ENCODE measurements at places on chromosomes 1 and 21.

DNA sequence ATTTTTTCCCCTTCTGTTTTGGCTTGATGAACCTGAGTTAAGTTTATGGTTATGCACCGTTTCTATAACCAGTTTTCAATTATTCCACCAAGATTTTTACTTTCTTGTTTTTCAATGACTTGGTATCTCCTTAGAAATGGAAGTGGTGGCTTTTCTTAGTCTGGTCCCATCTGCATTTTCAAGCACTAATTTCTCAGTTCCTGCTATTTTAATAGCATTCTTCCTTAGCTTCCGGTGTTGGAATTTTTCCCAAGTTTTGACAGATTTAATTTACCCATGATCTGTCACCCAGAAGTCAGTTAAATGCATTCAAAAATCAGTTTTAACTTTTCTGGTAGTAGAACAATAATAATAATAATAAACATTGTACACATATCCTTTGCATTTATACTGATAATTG lies 184.6 kb upstream of the OLFM3 start:
- DNase-seq = no peak

DNA sequence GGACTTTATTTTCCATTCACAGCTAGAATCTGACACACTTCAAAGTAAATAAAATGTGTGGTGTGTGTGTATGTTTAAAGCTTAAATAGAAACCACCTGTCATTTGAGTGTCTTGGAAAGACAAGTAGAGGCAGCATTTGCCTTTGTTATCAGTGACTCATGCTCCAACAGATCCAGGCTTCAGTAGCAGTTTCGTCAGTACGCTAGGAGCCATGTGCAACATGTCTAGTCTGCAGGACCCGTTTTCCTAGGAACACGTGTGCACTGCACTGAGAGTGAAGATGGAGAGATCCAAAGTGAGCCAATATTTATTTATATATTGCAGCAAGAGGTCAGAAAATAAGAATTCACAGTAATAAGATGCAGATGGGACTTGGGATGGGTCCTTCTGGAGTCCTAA lies 41.8 kb downstream of the SGIP1 start:
- no peak for DNase-seq

- no peak for DNase-seq
Observed at GRCh38 chr1:76799700-76800099, 67.6 kb upstream of the ST6GALNAC5 start.

- peak; percentile 91 for DNase-seq
Observed at GRCh38 chr1:6486433-6487011, 4.9 kb downstream of the PLEKHG5 start.

DNA sequence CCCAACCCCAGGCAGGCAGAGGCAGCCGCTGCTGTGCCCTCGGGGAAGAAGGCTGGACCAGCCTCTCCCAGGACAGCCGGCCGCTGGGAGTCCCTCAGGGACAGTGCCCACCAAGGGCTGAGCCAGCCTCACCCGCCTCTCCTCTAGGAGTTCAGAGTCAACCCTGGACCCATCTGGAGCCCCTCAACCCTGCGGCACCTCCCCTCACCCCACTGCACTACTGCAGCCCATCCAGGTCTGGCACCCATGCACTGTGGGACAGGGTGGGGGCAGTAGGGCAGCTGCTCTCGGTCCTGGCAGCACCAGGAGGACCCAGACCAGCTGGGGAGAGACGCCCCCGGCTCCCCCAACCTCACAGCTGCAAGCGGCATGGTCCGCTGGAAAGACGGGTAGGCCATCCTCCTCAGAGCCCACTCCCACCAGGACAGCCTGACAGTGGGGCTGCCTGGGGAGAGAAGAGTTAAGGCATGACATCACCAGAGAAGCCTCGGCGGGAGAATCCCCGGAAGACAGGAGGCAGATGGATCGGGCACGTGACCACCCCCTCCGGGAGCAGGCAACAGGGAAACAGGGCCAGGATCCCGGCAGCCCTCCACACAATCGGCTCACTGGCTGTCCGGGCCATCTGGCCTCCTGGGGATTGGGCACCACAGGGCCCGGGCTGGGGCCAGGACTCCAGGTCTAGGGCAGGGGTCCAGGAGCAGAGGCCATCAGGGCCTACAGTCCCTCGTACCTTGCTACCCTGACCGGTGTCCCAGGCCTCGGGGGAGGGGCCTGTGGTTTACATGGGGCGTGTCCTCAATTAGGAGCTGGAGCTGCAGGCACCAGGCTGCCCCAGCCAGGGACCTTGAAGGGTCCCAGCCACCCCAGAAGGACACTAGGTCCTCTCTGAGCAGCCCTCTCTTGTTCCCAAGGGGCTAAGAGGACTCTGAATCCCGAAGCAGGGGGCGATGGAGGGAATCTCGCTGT lies 3.1 kb downstream of the ACAP3 start:
- no peak for DNase-seq

DNA sequence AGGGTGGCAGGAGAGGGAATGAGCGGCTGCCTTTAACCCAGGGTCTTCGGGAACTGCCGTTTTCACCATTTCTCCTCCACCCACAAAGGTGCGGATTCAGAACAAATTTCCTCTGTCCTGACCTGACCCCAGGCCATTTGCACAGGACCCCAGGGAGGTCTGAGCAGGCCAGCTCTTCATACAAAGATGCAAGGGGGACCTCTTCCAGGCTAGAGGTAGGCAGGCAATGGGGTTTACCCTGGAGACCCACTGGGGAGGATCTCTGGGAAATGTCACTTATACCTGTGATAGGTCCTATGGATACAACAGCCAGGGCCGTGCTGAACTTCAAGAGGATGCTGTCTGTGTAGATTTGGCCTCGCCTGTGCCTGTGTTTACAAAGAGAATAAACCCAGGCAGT lies 89.7 kb upstream of the VAMP3 start:
- no peak for DNase-seq

- DNase-seq = no peak
Observed at GRCh38 chr1:181159451-181160140, 71.1 kb downstream of the IER5 start.

DNA sequence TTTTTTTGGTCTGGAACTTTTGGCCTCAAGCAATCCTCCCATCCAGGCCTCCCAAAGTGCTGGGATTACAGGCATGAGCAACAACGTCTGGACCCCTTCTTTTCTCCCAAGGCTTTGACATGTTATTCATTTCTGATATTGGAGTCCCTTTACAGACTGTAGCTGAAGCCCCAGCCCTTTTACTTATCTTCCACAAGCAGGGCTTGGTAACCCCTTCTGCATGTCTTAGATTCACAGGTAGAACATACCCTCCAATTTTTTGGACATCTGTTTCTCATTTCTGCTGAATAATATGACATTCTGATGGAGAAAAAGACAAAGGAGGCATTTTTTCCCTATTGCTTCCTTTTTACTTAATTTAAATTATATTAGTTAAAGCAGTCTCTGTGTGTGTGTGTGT lies 39.2 kb upstream of the RGS21 start:
- no peak for DNase-seq

DNA sequence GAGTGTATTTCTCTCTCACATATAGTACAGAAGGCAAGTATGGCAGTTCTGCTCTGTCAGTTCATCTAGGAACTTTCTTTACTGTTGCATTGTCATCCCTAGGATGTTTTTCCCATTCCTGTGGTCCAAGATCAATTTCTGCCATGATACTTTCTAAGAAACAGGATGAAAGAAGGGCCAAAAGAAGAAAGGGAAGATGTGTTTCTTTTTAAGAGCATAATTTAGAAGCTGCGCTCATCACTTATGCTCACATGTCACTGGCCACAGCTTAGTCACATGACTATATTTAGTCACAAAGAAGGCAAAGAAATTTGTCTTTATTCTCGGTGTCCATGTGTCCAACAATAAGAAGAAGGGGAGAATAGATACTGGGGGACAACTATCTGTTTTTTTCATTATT lies 7.0 kb upstream of the MAST2 start:
- no peak for DNase-seq

DNA sequence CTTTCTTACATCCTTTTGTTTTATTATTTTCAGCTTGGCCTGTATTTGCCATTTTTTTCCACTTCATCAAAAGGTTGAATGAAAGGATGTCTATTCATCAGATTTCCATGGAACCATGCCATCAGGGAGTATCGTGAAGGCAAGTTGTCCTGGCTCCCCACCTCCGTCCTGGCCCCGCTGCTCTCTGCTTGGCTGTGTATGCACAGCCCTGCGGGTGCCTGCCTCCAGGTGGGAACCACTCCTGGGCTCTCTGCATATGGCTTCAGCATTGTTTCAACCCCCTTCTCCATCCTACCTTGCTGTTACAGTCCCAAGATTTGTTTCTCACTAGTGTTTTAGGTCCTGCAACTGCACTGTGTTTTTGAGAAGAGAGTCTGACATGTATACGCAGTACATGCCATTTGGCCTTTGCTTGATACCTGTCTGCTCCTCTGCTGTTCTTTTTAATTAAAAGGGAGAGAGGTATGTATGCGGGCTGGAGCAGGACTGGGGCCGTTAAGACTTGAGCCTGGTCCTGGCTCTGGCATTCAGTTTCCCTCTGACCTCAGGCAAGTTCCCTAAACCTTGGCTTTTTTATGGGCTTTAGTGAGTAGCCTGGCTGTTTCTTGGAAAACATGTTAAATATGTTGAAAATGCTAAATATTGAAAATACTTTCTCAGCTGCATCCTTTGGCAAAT lies 69.9 kb upstream of the GCLM start:
- DNase-seq = no peak

DNA sequence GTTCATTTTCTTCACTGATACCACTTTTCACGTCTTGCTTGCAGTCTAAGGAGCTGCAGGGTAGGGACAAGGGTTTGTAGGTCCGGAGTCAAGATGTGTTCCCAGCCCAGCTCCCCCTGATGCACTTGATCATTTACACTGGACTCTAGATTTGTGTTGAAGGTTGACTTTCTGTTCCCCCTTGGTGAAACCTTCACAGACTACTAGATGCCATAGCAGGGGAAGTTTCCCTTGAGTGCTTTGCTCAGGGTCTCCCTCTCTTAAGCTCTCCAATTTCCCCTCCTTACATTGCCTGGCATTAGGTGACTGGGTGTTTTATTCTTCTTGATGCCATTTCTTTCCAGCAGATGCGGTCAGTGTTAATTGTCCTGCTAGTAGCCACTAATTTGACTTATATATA lies 8.0 kb upstream of the RAB3GAP2 start:
- no peak for DNase-seq
